ENCODE measurements at places on chromosomes 6 and 20. TPM values are rescaled to one million over a fixed set of nuclear protein-coding genes. Genes with fewer than 3 reads are reported as not detected.
A peak's percentile ranks its signal among the peaks of the same experiment; 100 is the strongest.

DNA sequence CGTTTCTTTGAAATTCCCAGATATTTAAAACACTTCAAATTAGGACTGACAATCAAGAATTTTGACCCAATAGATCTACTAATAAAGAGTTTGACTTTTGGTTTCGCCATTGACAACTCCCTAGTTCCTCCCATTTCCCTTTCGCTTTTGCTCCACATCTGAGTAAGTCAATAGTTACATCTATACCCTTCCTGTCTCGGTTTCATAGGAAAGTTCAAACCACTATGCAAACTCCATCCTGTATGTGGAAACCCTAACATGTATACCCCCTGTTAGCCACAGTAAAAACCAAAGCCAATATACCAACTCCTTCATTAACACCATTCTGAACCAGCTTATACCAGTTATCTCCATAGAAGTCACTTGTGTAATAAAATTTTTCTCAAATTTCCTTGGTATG lies 311.1 kb downstream of the MMUT start:
- no peak for DNase-seq

DNA sequence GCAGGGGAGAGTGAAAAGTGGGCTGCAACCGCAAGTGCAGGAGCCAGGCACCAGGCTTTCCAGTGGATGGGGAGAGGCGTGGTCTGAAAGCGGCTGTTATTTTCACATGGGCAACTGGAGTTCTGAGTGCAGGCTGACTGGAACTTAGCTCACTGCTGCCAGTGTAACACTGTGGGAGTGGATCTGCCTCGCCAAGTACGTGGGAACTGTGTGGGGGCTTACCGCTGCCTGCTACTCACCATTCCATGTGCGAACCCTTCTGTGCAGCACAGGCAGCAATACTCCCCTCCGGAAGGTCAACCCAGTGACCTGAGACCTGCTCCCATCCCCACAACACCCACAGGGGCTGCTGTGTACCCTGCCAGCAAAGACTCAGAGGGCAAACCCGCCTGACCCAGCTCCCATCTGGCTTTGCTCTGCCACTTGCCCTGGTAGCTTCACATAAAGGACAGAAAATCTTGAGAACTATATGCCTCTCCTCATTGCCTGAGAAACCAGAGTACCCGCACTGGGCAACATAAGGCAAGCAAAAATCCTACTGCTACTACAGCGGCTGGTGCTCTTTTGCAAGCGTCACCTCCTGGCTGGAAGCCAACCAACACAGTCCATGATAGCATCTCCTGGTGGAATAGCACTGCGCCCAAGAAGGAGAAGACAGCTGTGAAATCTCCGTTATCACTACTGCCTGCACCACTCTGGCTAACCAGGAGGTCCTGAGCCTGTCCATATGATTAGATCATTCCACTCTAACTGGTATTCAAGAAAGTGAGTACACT lies 54.4 kb upstream of the SIRPG start:
- DNase-seq = no peak

- no peak for DNase-seq
Measured at GRCh38 chr6:147724454-147724853, 216.0 kb downstream of the SAMD5 start.

- DNase-seq = peak; percentile 36
Measured at GRCh38 chr20:34907616-34908469, 31.4 kb downstream of the ACSS2 start.

GRCh38 chr6:88813045-88813444 lies 150.4 kb downstream of the RNGTT start:
- no peak for DNase-seq

- no peak for DNase-seq
Measured at GRCh38 chr20:49676581-49677291, 36.9 kb downstream of the B4GALT5 start.

DNA sequence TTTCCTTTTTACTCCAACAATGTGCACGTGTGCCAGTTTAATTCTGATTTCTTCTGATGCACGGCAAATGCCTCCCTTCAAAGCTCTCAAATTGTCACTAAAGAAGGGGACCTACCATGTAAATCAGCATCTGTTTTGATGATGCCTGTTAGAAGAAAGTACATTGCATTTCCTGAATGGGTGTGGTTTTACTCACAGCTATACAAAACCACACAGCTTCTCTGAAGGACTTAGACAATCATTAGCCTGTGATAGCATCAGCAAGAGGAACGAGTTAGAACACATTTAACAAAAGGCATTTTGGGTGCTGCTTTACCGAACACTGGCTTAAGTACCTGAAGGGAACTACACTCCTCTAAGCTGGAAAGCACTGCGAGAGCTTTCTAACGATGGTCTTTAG lies 109.4 kb downstream of the ATXN1 start:
- no peak for DNase-seq

DNA sequence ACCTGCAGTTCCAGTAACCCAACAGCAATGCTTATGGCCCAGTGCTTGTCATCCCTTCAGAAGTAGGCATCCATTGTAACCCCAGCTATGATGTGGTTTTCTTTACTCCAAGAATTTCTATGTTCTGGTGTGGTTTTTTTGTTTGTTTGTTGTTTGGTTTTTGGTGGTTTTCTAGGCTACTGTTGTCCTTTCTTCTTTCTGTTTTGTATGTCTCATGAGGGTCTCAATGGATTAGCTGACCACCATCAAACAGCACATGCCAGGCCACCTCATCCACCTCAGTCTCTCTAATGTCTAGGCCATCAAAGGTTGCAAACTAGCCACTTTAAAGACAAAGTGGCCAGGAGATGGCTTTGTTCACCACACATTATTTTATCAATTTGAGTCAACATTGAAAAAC lies 59.4 kb upstream of the TMEM30A start:
- DNase-seq = no peak

- no peak for DNase-seq
Measured at GRCh38 chr20:13294522-13294921, 73.4 kb downstream of the ISM1 start.

- DNase-seq = no peak
Measured at GRCh38 chr6:85983032-85983659, 340.5 kb upstream of the SYNCRIP start.

DNA sequence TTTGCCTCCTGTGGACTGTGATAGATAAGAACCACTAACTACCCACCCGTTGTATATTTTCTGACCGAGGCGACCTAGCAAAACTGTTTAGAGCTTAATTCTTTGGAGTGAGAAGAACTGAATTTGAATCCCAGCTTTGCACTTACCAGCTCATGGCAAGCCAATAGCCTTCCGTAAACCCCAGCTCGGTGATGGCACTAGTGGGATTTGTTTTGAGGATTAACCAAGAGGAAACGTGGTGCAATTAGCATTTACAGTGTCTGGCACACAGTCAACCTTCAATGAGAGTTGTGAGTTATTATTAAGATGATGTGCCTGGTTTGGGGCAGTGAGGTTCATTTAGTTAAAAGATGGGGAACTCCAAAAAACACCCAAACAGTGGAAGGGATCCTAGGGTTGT lies 12.3 kb upstream of the DSP start:
- DNase-seq = no peak

DNA sequence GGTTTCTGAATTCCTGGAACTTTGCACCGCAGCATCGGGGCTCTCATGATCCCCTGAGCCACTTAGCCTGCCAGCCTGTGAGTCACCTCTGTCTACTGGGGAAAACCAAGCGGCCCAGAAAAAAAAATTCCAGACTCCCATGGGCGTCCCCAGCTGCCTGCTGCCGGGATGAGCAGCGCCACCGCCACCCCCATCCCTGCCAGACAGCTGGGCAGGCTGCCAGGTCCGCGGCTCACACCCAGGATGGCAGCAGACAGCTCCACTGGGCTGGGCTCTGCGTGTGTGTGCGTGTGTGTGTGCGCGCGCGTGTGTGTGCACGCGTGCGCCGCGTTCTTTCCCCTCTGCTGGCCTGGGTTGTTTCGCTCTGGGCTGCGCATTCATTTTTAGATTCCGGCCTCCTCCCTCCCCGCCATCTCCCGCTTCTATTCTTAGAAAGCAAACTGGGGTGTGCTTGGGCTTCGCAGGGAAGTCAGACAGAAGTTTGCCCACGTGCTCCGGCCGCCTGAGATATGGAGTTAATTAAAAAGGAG lies 38.9 kb upstream of the PMEPA1 start:
- DNase-seq = peak; percentile 60

DNA sequence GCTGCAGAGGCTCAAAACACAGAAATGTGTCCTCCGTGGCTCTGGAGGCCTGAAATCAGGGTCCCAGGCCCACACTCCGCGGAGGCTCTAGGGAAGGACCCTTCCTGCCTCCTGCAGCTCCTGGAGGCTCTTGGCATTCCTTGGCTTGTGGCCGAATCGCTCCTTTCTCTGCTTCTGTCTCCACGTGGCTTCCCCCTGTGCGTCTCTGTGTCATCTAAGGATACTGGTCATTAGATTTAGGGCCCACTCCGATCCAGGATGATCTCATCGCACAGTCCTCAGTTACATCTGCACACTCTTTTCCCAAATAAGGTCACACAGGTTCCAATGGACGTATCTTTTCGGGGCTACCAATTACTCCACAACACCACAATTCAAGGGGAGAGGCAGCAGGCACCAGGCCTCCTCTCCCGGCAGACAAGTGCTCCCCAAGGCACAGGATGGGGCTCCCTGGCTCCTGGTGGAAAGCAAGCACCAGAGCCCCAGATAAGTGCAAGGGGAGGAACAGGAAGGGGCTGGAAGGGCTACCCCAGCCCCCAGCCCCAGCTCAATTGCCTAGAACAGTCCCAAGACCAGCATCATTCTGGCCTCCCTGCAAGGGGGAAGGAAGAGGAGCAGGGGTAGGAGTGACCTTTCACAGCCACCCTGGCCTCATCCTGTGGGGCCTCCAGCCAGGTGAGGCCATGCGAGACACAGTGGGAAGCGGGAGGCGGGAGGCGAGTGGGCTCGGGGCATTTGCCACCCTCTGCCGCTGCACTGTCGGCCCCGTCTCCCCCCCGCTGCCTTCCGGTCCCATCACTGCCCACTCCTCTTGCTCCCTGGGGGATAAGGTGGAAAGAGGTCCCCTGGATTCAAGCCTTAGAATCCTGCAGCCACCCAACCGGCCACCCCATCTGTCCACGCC lies 16.3 kb downstream of the NTSR1 start:
- DNase-seq = no peak

DNA sequence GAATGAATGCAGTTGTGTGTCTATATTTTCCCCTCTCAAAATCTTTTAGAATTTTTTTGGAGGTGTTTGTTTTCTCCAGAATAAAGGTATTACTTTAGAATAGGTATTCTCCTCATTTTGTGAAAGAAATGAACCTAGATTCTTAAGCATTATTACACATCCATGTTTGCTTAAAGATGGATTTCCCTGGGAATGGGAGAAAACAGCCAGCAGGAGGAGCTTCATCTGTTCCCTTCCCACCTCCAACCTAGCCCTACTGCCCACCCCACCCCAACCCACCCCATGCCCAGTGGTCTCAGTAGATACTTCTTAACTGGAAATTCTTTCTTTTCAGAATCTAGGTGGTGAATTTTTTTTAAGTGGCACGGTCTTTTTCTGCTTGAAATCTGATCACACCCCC lies 127.8 kb downstream of the CD109 start:
- DNase-seq = no peak

- no peak for DNase-seq
Measured at GRCh38 chr6:19432966-19433498, 404.1 kb upstream of the ID4 start.

- DNase-seq = no peak
Measured at GRCh38 chr6:15580326-15580725, 82.5 kb downstream of the DTNBP1 start.

DNA sequence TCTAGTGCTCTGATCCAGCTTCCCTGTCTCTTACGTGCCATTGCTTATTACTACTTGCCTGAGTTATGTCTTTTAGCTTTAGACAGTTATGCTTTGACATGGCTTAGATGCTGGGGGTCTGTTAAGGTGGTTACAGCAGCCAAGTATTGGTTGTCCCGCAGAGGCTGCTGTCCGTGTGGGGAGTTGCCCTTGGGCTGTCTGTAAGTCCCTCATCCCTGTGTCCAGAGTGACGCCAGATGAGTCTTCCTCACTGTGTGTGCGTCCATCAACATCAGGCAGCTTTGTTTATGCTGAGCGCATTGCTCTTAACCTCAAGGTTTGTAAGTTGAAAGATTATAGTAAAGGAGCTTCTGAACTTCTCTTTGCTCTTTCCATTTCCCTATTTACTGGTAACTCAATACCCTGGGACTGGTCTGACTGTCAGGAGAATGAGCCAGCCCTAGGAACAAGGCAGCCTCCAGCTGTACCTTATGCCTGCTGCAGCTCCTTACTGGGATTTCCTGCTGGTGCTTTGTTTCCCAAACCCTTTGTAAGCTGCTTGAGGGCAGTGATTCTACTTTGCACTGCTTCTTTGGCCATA lies 7.2 kb downstream of the FAM120B start:
- DNase-seq = no peak

DNA sequence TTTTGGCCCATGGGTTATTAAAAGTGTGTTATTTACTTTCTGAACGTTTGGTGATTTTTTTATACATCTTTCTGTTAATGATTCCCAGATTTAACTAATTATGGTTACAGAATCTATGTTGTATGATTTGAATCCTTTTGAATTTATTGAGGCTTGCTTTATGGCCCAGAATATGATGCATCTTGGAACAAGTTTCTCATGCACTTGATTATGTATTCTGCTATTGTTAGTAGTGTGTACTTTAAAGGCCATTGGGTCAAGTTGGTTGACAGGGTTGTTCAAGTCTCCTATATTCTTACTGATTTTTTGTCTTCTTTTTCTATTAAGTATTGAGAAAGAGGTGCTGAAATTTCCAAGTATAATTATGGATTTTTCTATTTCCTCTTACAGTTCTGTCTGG lies 105.0 kb upstream of the FOXO3 start:
- DNase-seq = no peak

DNA sequence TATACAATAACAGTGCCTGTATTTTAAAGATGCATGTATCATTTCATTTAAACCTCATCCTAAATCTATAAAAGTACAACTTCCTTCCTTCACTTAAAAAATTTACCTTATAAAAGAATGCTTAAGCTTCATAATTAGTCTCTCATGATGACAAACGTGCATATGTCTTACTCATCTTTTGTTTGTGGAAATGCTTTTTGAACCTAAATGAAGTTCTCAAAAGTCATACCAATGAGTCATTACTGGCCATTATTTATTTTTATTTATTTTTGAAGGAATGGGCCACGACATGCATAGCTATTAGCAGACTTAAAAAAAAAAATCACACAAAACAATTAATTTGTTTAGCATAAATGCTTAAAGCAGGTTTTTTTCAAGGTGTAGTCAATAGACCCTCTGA lies 3.7 kb downstream of the TFB1M start:
- no peak for DNase-seq

GRCh38 chr6:41996997-41997396 lies 53.3 kb upstream of the TAF8 start:
- no peak for DNase-seq

GRCh38 chr6:142867988-142868812 lies 76.8 kb downstream of the HIVEP2 start:
- peak; percentile 54 for DNase-seq

Gene BMP7
- 17.9 TPM for polyA plus RNA-seq

Gene C6orf141
- 5.3 TPM for polyA plus RNA-seq

Gene SLC32A1
- not detected for polyA plus RNA-seq

Gene DUSP15
- polyA plus RNA-seq = 8.0 TPM

Gene RAD21L1
- not detected for polyA plus RNA-seq

Gene MARCKS
- polyA plus RNA-seq = 284 TPM

Gene FAM83B
- polyA plus RNA-seq = 3.5 TPM

All from right lung (tissue), 10 donors.